Umbilical cord (tissue), 2 donors: ENCODE measurements at places on chromosomes 4 and X. TPM values are rescaled to one million over a fixed set of nuclear protein-coding genes. Genes with fewer than 3 reads are reported as not detected.

DNA sequence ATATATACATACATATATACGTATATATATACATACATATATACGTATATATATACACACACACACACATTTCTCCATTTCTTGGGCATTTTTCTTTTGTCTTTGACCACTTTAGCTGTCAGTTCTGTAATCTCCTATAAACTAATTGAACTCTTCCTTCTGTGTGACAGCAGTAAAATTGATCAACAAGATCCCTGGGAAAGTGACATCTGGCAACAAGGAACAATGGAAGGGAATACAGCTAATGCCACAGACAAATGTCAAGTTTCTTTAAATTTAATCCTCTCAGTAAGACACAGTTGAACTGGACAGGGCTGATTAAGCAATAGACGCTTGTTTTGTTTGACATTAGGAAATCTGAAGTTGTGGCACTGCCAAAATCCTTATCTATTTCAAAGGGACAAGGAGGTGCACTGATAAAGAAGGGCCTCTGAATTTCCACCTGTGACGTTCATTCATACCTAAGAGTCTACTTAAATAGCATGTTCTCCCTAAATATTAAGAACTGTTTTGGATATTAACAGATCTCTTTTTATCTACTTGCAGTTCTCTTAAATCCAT, 126.9 kb downstream of the RNF150 start:
- DNase-seq, result no peak

DNA sequence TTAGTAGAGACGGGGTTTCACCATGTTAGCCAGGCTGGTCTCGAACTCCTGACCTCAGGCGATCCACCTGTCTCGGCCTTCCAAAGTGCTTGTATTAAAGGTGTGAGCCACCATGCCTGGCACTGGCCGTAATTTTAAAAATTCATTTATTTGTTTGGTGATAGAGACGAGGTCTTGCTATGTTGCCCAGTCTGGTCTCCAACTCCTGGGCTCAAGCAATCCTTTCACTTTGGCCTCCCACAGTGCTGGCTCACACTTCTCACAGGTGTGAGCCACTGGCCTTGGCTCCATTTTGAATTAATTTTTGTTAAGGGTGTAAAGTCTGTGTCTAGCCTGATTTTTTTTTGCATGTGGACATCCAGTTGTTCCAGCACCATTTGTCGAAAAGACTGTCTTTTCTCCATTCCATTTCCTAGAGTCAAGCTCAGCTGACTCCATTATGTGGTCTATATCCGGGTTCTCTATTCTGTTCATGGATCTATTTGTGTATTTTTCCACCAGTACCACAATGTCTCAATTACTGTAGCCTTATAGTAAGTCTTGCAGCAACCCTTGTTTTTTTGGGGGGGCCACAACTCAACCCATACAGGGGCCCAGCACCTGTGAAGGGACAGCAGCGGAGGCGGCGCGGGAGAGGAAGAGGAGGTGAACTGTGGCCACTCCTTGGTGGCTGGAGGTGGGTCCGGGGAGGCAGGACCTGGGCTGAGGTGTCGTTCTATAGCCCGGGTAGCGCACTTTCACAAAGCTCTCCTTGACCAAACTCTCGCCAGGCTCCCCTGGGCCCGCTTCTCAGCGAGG, 1.5 kb upstream of the NSD2 start:
- DNase-seq, result no peak

DNA sequence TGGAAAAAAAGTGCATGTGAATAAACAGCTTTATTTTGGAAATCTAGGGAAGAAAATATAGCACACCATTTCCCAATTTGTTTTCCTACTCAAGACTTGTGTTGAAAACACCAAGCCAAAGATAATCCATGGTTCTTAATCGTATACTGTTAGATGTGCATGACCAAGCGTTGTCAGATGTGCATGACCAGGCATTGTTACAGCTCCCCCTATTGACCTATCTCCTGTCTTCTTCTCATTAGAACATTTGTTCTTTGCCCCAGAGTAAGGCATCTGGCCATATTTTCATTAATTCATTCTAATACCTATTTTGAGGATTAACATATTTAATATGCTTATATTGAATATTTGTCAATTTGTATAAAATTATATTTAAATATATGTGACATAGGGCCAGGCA, 14.4 kb upstream of the VCX start:
- DNase-seq, result no peak

DNA sequence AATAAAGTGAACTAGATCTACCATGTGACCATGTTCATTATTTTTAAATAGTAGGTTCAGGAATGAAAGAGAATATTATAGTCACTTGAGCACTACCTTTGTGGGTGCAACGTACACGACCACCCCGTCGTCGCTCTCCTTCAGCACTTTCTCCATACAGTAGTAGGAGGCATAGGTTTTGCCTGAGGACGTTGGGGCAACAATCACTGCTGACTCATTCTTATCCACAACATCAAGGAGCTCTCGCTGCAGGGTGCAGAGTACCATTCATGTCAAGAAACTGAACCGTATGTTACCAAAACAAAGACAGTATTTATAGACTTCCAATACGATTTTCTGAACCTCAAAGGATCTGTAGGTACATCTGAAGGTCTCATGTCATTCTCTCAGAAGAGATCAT, 44.7 kb downstream of the DDX60 start:
- no peak for DNase-seq

PARM1 gene
- 66.2 TPM for total RNA-seq

PHEX gene
- 0.24 TPM for total RNA-seq

IL1RAPL2 gene
- 2.2 TPM for total RNA-seq

- DNase-seq, result no peak
Observed at GRCh38 chr4:188025476-188025875, 29.9 kb downstream of the ZFP42 start.

HSD17B13 gene
- total RNA-seq, result 1.9 TPM

MMGT1 gene
- 9.1 TPM for total RNA-seq

DNA sequence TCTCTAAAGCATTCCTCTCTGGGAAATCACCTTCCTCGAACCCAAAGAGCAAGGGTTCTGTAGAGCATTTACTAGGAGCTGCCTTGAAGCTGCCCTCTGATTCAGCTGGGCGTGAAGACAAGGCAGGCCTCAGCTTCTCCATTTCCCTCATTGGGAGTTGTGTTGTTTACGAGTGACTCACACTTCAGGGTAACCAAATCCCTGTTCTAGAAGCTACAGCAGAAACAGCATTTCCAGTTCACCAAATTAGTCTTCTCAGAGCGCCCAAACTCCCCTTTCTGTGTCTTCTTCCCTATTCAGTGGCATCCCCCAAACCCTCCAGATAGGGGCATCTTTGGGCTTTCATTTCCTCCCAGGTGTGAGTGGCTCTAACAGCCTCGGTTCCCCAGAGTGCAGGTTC, 863 bp upstream of the XPNPEP2 start:
- peak; percentile 21 for DNase-seq

GASK1B gene
- total RNA-seq, result 150 TPM

GRCh38 chr4:78611215-78611558, 59.6 kb downstream of the ANXA3 start:
- DNase-seq, result no peak

XPNPEP2 gene
- 0.24 TPM for total RNA-seq

DNA sequence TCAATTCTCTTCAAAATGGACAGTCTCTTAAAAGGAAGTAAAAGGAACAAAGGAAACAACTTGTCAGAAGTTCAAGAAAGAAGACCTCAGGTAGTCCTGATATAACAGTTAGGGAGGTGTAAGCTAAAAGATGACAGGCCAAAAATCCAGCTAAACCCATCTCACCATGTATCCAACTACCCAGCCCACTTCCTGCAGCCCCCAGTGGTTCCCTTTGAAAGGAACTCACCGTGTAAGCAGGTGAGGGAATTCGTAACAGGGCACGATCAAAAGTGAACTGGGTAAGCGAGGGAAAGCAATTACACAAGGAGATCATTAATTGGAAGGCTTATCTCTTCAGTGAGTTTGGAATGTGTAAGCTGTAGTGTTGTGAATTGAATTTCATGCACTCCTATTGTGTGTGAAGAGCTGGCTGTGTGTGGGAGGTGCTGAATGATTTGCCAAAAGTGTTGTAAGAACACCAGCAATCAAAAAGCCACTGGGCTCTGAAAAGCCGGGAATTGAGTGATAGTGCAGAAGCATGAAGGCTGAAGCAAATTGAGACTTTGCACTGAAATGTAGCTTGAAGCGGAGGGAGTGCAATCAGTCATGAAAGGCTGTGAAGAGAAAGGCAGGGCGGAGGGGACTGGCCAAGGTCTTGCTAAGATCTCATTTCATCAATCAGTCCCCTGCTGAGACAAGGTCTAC, 914.2 kb upstream of the LCORL start:
- no peak for DNase-seq

ADH1A gene
- total RNA-seq, result 0.48 TPM

GRCh38 chrX:96987228-96987627, 103.5 kb downstream of the RPA4 start:
- no peak for DNase-seq
